ENCODE measurements at places on chromosomes 6 and 20.

DNA sequence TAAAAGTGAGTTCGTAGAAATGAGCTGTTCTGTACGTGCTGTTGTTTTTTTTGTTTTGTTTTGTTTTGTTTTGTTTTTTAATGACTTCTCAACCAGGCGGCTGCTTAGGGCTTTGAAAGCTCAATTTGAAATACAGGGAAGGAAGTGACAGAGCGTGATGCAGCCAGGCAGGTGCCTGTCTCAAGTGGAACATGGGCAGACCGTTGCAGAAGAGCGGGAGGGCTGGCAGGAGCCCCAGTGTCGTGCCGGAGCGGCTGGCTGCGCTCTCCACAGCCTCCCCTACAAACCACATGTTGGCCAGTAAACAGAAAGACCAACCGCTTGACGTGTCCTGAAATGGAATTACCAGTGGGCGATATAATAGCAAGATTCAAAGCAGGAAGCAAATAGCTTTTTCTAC lies 164.9 kb upstream of the RREB1 start:
- DNase-seq: no peak

GRCh38 chr20:52166150-52166549 lies 25.4 kb downstream of the ZFP64 start:
- no peak for DNase-seq

DNA sequence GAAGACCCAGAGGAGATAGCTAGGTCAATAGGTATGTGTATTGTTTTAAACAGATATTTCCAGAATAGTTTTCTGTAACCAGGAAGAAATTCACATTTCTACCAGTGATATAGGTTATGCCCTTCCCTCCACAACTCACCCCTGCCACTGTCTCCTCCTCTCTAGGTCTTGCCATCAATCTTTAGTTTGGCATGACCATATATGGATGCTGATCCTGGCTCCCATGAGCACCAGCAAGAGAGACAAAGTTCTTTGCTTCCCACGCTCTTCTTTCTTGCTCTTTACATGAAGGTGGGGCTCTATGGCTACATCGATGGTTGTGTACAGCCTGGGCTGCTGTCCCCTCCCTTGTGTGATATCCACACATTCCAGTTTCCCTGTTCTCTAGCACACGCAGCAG lies 459.4 kb upstream of the ID4 start:
- DNase-seq: no peak

DNA sequence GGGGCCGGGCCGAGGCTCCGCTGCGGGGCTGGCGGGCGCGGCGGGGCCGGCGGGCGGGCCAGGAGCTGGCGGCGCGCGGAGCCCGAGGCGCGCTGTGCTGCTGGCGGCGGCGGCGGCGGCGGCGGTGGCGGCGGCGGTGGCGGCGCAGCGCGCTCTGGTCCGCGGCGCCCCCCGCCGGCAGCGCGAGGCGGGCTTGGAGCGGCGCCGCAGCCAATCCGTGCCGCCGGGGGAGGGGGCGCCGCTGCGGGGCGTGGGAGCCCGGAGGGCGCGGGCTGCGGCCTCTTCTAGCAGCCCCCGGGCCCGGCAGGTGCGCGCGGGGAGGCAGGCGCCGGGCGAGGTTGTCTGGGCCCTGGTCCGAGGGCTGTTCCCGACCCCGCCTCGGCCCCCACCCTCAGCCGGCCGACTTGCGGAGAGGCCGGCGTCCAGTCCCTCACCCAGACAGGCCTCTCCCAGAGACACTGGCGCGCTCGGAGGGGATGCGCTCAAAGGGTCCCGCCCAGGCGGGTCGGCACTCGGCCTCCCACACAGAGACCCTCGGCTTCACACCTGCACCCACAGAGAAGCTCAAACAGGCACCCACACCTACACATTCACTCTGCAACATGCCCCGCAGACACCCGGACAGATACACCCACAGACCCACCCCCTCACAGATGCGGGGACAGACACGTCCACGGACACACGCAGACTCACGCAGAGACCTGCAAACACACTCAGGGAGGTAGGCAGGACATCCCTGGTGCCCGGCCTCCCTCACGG lies at the start of gene RIMS4:
RIMS4 (minus strand) TSS at position 156 of the 759 bp plus-strand sequence. CDS start 275 bp downstream, outside the sequence.
- no peak for DNase-seq

GRCh38 chr20:38986663-38987062 lies 24.5 kb downstream of the DHX35 start:
- DNase-seq: no peak

- no peak for DNase-seq
Measured at GRCh38 chr6:138785079-138785478, 10.8 kb upstream of the ECT2L start.

DNA sequence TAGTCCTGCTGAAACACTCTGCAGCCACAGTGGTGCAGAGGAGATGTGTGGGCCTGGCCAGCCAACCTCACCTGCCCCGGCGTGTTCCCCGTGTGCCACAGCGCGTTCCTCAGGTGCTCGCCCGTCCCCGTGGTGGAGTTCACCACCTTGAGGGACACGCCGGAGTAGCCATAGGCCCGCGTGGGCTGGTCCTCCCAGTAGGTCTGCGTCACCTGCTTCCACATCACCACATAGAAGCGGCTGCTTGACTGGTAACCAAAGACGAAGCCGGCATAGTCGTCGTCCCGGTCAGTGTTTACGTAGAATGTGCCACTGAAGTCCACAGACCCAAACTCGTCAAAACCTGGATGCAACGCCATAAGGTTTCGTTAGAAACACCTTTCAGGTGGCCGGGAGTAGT lies 31.5 kb downstream of the THBS2 start:
- no peak for DNase-seq

GRCh38 chr6:117974914-117975627 lies 68.0 kb downstream of the SLC35F1 start:
- no peak for DNase-seq

DNA sequence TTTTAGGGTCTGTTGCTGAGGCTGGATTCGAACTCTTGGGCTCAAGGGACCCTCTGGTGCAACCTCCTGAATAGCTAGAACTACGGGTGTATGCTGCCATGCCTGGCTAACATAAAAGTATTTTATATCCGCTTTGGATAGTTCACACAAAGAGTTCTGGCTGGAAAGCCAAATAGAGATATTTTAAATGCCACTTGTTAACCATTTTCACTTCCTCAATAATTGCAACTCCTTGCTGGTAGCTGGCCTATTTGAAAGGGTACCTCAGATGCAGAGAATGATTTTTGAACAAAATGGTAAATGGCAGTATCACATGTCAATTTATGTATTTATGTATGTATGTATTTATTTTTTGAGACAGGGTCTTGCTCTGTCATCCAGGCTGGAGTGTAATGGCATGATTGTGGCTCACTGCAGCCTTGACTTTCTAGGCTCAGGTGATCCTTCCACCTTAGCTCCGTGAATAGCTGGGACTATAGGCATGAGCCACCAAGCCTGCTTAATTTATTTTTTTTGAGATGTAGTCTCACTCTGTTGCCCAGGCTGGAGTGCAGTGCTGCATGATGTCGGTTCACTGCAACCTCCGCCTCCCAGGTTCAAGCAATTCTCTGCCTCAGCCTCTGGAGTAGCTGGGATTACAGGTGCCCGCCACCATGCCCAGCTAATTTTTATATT lies 12.9 kb upstream of the JARID2 start:
- DNase-seq: no peak

GRCh38 chr6:31209137-31209536 lies 38.7 kb upstream of the POU5F1 start:
- DNase-seq: no peak

GRCh38 chr20:47127999-47128398 lies 228.5 kb downstream of the ZMYND8 start:
- DNase-seq: no peak

DNA sequence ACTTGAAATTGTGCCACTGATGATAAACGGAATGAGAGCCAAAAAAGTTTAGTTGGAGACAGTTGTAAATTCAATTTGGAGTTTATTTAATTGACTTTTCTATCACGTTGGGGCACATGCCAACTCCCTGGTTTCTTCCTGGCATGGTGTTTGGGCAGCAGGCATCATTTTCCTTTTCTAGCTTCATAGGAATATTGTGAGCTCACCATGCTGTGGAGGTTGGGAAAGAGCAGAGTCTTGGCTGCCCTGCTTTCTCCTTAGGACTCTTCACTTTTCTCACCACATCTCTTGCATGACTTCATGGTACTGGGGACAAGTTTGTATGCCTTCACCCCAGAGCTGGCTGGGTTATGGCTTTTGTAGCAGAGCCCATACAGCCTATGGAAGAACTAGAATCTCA lies 6.4 kb downstream of the SCAND1 start:
- no peak for DNase-seq

GRCh38 chr6:80181352-80182081 lies 75.0 kb downstream of the BCKDHB start:
- no peak for DNase-seq

DNA sequence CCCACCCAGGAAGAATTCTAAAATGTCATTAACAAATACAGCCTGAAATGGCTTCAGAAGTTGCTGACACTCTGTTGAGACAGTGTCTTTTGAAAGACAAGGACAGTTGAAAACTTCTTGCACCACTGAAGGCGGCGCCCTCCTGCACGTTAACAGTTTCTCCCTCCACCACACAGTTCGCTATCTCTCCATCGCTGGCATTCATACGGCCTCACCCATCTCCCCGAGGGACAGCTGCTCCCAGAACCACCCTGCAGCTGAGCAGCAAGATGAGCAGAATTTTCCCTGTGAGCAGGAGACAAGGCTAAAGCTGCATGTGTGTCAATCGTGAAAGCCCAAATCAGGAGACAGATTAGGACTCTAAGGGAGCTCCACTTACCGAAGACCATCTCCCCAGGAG lies 113.3 kb downstream of the LY86 start:
- no peak for DNase-seq

GRCh38 chr6:114796576-114796975 lies 453.8 kb upstream of the HS3ST5 start:
- no peak for DNase-seq

GRCh38 chr6:155171747-155172449 lies 91.9 kb upstream of the CLDN20 start:
- no peak for DNase-seq

- DNase-seq: no peak
Measured at GRCh38 chr6:26243752-26244151, 121.2 kb upstream of the BTN3A2 start.

- no peak for DNase-seq
Measured at GRCh38 chr20:60139663-60140446, 181.6 kb downstream of the CDH26 start.

DNA sequence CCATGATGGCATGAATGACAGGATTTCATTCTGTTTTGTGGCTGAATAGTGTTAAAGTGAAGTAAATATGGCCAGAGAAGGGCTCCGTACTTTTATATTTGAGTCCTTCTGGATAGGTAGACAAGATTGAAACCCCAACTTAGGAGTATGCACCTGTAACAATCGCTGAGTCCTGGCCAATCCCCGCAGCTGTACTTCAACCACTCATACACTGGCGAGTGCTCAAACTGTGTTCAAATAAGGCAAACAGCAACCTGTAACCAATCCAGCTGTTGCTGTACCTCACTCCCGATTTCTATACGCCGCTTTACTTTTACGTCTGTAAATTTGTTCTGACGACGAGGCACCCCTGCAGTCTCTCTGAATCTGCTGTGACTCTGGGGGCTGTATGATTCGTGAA lies 6.7 kb downstream of the TTLL2 start:
- no peak for DNase-seq

DNA sequence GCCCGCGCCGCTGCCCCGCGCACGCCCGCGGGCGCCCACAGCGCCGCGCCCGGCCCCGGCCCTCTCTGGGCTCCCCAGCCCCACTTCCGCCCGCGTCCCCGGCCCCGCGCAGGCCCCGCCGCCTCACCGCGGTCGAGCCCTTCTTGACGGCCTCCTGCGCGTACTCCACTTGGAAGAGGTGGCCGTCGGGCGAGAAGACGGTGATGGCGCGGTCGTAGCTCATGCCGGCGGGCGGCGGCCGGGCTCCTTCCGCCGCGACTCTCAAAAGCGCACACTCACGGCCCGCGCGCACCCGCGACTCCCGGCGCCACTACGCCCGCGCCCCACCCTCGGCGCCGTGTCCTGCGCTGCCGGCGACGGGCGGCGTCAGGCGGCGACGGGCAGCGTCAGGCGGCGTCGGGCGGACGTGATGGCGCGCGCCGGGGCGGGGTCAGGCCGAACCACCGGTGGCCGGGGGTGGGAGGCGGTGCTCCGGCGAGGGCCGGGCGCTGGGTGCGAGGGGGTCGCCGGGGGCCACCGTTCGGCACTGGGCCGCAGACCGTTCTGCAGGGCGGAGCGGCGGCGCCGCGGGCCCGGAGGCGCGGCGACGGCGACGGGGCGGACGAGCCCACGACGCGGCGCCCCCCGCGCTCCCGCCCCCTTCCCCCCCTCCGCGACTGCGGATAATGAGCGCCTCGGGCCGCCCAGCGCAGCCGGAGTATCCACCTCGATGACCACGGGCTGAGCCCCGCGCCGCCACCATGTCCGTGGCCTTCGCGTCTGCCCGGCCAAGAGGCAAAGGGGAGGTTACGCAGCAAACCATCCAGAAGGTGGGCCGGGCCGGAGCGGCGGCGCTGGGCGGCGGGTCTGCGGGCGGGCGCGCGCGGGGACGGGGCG lies at the start of the genes PSMA7 and SS18L1:
PSMA7 (minus strand) TSS at position 314 of the 876 bp plus-strand sequence; CDS start at position 223, 91 bp downstream.
SS18L1 (plus strand) TSS at position 689 of the 876 bp plus-strand sequence; CDS start at position 741, 52 bp downstream.
- peak; percentile 88 for DNase-seq

- peak; percentile 44 for DNase-seq
Measured at GRCh38 chr20:13788167-13788834, 3.5 kb downstream of the NDUFAF5 start.

DNA sequence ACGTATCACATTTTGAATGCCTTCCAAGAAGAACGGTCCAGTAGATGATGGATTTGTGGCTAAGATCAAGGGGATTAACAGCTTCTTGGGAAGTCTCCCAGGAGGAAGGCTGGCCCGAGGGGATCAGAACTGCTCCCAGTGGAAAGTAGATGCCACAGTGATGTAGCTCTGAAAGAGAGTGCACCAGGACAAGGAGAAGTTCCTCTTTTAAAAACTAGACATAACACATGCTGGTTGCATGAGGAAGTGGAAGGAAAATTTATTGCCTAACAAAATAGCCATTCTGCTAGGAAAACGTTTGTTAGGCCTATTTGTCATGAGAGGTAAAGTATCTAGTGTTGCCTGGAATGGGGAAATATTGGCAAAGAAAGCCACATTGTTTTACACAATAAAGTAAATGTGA lies 87.8 kb downstream of the CDH26 start:
- DNase-seq: no peak

- no peak for DNase-seq
Measured at GRCh38 chr6:31877651-31878161, 1.1 kb downstream of the SLC44A4 start.

DNA sequence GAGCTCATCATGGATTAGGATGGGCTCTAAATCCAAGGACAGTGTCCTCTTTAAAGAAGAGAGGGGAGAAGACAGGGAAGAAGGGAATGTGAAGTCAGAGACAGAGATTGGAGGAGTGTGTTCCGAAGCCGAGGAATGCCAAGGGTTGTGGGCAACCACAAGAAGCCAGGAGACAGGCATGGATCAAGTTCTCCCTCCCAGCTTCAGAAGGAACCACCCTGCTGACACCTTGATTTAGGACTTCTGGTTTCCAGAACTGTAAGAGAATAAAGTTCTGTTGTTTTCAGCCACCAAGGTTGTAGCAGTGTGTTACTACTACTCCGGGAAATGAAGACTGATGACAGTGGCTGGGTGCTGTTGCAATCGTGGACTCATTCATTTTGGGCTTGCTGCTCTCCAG lies 120.1 kb downstream of the RPS12 start:
- no peak for DNase-seq

- no peak for DNase-seq
Measured at GRCh38 chr6:43843669-43844171, 73.7 kb downstream of the VEGFA start.

- DNase-seq: no peak
Measured at GRCh38 chr20:38223743-38224100, 36.8 kb downstream of the KIAA1755 start.
